DMS153 (cell line): ENCODE measurements at places on chromosomes 3 and 15.
A peak's percentile ranks its signal among the peaks of the same experiment; 100 is the strongest.

DNA sequence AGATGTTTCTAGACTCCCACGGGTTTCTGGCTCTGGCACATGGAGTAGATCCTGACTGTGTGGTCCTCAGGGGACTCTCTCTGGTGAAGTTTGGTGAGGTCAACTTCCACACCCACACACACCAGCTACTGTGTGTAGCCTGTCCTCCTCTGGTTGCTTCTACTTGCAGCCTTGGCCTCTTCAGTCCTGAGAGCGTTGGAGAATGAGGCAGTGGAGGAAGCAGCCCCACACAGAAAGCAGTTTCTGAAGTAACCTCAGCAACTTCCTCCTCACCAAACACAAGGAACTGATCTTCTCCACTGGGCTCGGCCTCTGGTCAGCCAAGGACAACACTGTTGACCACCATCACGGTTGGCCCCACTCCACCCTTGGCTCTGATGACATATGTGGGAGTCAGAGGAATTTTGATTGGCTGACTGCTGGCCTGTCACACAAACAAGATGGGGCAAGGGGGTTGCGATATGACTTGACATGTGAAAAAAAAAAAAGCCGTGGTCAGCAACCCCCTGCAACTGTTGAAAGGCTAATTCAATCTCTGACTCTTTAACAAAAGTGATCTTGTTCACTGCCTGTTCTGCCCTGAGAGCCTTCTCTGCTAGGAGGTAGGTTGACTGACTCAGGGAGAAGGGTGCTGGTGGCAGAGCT lies 19.6 kb downstream of the CD86 start:
- no peak for DNase-seq

DNA sequence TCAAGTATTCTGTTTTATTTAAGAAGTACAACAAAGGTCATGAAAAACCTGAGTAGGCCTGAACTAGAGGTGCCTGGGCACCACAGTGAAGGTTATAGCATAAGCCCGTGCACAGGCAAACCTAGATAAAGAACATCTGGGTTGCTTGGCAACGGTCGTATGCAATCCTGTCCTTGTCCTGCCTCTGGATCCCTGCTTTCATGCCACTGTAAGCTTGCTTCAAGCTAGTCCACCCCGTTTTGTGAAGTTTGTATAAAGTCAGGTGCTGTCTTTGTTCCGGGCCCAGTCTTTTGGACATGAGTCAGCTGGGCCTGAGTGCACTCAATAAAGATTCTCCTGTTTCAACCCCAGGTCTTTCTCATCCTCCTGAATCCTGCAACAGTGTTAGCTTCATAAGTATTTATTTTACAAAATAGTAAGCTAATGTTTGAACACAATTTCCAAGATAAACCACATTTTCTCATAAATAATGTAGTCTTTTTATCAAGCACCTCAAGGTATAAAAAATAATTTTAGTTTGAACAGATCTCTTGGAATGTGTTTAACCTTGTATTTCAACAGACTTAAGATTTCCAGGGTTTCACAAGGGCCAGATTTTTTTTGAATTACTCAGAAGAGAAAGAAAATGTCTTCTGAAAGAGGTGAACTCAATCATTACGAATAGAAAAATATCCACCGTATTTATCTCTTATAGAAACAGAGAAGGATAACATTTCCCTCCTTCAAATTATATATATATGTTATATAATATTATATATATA lies 14.3 kb upstream of the SLC9C1 start:
- DNase-seq, result peak; percentile 82

- DNase-seq, result no peak
Measured at GRCh38 chr3:138119423-138119766, 4.0 kb upstream of the DZIP1L start.

DNA sequence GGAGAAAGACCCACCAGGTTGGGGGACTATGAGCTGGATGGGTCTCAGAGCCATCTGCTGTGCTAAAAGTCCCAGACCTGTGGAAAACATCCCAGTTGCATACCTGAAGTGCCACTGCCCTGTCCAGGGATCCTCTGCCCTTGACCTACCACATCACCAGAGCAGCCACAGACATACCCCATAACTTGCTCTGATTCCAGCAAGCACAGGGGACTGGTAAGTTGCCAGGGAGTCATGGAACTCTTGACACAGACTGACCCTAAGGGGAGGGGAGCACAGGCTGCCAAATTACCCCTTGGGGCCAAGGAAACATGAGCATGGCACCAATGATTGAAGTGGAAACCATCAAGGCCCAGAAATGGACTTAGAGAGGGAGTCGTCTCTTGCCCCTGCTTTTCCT lies 1335.1 kb upstream of the ALCAM start:
- DNase-seq, result no peak

- no peak for DNase-seq
Measured at GRCh38 chr3:29859726-29860270, 578.9 kb downstream of the RBMS3 start.

DNA sequence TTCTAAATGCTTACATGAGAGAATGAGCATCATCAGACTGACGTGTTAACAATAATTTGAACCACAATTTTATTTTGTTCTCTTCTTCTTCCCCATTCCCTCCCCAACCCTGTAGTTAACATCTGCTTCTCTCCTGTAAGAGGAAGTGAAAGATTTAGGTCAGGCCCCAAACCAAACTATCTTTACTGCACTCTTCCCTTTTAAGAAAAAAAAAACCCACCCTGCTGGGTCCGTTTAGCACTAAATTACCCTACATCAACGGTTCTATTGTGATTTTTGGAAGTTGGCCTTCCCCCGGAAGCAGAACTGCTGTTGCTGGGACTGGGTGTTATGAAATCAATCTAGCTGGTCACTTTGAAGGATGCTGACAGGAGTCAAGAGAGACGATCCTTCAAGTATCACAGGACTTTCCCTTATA lies 49.4 kb downstream of the NFKBIZ start:
- DNase-seq, result no peak

DNA sequence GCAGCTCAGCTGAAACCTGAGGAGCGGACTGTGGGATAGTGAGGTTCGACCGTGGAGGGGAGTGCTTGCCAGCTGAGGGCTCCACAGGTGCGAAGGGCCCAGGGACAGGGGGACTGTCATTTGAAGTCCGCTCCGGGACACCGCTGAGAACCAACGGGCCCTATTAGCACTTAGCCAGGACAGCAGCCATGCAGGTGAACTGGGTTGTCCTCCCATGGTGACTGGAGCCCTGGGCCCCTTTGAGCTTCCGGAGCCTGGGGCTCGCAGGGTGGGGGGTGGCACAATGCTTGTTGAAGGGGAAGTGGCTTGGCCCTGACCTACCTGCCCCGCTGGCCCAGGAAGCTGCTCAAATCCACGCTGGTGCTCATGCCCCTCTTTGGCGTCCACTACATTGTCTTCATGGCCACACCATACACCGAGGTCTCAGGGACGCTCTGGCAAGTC lies 24.7 kb downstream of the PTH1R start:
- DNase-seq, result no peak

GRCh38 chr15:70892002-70892911 lies at the start of the genes LRRC49 and THAP10:
TSS of gene LRRC49 (plus strand) at chr15:70892826. CDS start at chr15:70892895, 69 bp downstream.
TSS of gene THAP10 (minus strand) at chr15:70892433. CDS start at chr15:70892272, 161 bp downstream.
- peak; percentile 67 for DNase-seq

DNA sequence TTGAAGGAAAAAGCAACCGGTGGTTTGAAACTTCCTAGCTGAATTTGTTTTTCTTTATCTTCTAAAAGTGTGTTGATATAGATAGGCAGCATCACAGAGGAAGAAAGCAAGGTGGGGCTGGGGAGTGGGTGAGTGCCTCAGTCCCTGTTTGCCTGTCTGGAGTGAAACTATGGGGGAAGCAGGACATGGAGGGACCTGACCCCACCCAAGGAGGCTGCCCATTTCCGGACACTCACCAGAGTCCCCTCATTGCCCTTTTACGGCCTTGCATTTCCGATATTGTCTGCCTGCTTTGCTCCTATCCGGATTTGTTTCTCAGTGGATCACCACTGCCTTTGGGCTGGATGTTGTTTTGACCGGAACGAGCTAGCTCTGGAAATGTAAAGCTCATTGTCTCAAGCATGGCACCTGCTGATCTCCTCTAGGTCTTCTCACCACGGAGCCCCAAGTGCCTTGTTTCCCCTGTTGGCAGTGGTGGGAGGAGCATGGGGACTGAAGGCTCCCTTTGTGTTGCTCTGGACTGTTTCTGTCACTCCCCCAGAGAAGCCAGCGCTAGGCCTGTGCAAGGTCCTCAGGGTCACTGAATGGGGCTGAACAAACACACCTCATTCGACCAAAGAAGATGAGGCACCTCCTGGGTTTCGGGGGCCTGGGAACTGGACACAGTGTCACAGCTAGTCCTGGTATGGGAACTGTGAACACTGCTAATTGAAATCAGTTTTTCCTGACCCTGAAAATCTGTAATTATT lies 7.0 kb downstream of the CLDN11 start:
- DNase-seq, result peak; percentile 9

DNA sequence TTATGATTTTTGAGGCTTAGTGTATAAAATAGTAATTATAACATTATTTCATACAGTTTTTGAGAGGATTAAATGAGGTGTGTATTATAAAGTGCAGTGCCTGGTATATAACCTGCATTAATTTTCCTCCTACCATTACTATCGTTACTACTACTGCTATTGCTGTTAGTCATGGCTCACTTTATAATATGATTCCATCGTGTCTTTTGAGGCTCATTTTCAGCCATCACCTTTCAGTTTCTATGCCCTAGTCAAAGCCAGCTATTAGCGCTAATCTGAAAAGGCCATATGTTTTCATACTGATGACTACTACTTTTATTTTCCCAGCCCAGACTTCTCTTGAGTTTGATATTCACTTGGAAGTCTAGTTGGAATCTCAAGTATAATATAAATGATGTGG lies 5.5 kb downstream of the MEF2A start:
- no peak for DNase-seq

- no peak for DNase-seq
Measured at GRCh38 chr15:76338486-76339304, 2.1 kb downstream of the ISL2 start.

- DNase-seq, result no peak
Measured at GRCh38 chr15:89998141-89998661, 2.9 kb upstream of the ZNF710 start.

GRCh38 chr3:60147249-60147950 lies 1097.6 kb upstream of the CFAP20DC start:
- no peak for DNase-seq

GRCh38 chr3:184227481-184227935 lies 1.9 kb upstream of the VWA5B2 start:
- DNase-seq, result no peak

DNA sequence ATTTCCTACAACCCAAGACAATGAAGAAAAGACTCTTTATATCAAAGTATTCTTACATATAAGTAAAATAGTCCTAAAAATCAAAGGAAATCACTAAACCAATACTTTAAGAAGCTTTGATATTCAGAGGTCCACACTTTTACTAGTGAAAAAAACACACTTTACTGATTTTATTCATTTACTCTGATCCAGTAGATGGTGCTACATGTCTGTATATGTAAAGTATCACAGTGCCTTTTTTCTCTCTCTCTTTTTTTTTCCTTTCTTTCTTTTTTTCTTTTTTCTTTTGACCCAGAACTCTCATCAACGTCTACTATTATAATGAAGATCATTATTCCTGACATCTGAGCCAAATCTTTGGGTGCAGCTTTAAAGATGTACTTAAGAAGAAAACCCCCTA lies 10.8 kb upstream of the CCDC39 start:
- no peak for DNase-seq
